ENCODE measurements at places on chromosomes 4 and X. TPM values are rescaled to one million over a fixed set of nuclear protein-coding genes. Genes with fewer than 3 reads are reported as not detected.

Gene VSIG4
- total RNA-seq, result not detected

Gene DGKK
- not detected for total RNA-seq

Gene FGG
- under 0.01 TPM for total RNA-seq

Gene BMP15
- total RNA-seq, result not detected

Gene PI4K2B
- 15.2 TPM for total RNA-seq

Data from nasal cavity respiratory epithelium epithelial cell of viscerocranial mucosa (primary cell).